ENCODE measurements at places on chromosomes 2 and 18. TPM values are rescaled to one million over a fixed set of nuclear protein-coding genes. Genes with fewer than 3 reads are reported as not detected.
A peak's percentile ranks its signal among the peaks of the same experiment; 100 is the strongest.

GRCh38 chr18:3444296-3444695 lies 5.7 kb upstream of the TGIF1 start:
- no peak for DNase-seq

- DNase-seq = peak; percentile 29
Measured at GRCh38 chr18:58682429-58683069, 11.3 kb downstream of the MALT1 start.

DNA sequence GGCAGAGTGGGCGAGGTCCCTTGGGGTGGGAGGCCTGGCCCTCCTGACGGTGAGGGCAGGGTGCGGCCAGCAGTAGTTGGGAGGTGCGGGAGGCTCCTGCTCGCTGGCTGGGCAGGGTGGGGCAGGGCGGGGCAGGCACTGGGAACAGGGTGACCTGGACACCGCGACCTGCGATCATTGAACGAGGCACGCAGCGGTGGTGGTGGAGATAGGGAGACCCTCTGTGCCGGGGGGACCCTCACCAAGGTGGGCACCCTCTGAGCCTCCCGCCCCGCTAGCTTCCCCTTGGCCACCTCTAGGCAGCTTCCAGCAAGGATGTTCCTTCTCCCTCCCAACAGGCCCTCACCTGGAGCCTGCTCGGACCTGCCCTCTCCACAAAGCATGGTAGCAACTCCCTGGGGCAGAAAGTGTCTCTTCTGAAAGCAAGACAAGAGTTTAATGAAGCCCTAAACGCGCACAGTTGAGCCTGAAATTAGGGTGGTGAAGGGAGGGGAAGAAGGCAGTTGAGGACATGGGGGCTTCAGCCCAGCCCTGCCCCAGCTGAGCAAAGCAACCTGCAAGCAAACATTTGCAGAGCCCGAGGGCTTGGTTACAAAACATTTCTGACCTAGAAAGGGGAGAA lies 15.4 kb upstream of the FOSL2 start:
- no peak for DNase-seq

DNA sequence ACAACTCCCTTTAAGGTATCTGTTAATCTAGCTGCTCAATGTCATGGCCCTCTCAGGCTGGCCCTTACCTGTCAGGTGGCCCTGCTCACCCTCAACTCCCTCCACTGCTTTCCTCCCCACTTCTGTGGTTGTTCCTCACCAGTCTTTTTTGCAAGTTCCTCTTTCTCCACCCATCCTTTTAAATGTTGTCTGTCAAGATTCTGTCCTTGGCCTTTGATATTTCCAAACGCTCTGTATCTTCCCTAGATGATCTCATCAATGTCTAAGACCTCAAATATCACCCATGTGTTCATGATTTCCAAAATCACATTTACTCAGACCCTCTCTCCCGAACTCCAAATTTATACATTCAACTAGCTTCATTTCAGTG lies 3.5 kb downstream of the PTPN2 start:
- DNase-seq = no peak

DNA sequence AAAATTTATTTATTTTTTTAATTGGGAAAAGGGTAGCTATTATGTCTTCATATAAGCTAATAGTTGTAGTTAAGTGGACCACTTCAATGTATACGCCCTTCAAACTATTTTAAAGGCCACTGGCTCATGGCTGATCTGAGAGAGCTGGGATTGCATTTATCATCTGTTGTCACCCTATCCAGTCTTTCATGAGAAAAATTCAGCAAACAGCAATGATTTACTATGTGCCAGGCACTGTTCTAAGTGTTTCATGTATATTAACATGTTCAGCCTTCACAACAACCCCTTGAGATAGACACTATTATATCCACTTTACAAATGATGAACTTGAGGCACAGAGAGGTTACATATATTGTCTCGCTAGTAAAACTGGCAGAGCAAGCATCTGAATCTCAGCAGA lies 66.1 kb upstream of the ZNF397 start:
- DNase-seq = no peak

- DNase-seq = no peak
Measured at GRCh38 chr2:188518381-188518780, 226.7 kb downstream of the GULP1 start.

DNA sequence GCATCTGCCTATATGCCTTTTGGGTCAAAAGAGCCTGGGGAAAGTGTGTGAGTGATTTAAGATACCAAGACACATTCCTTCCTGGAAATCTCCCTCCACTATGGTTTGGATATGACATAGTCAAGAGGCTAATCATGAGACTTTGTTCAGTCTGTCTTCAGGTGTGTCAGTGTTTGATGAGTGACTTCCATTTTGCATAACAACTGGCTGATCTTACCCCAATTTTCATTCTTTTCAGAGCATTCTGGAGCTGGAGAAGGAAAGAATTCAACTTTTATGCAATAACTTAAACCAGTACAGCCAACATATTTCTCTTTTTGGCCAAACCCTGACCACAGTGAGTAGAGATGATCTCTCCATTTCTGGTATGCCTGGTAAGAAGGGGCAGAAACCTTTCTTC lies 39.4 kb downstream of the SPC25 start:
- DNase-seq = no peak

- no peak for DNase-seq
Measured at GRCh38 chr2:86344404-86344803, 7.0 kb upstream of the REEP1 start.

GRCh38 chr2:83103613-83104012 lies 1355.5 kb downstream of the SUCLG1 start:
- DNase-seq = peak; percentile 72

The SERPINB11 gene
- total RNA-seq = not detected

The DUSP19 gene
- total RNA-seq = 4.5 TPM

The RFTN2 gene
- total RNA-seq = 6.5 TPM

The IL18R1 gene
- 3.7 TPM for total RNA-seq

The NDC80 gene
- 24.3 TPM for total RNA-seq

The DSC2 gene
- total RNA-seq = under 0.01 TPM

All from pulmonary artery endothelial cell (primary cell).